ENCODE measurements at places on chromosomes 6 and 20.

- DNase-seq, result no peak
These were observed 72.3 kb downstream of the CARMIL1 start for GRCh38 chr6:25351485-25351884.

DNA sequence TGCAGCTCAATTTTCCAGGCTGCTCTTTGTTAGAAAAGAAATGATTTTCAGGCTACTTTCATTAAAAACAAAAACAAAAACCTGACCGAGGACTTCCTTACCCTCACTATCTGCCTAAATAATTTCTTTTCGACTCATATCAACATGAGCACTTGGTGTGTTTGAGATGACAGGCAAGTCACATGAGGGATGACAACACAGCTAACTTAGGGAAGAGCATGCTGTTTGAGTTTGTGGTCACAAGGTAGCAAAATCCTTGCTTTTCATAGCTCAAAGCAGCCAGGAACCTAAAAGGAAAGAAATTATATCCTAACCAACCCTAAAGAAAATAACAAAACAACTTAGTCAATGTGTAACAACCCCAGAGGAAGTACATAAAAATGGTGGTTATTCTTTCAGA is 459.5 kb downstream of the KIF16B start:
- DNase-seq, result no peak

DNA sequence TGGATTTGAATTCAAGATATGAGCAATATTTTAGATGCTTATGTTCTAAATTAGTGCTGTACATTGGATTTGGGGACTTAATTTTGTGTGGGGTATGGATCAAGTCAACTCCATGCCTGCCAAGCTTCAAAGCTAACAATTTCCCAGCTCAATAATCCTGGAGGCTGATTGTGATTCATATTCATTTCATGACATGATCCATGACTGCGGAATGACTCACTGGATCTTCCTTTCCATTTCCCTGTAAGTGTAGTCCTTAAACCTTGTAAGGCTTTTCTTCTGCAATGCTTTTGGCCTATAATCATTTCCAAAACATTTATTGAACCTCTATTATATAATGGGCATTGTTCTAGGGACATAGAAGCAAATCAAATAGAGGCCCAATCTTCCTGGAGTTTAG is 44.7 kb upstream of the CCN2 start:
- no peak for DNase-seq

DNA sequence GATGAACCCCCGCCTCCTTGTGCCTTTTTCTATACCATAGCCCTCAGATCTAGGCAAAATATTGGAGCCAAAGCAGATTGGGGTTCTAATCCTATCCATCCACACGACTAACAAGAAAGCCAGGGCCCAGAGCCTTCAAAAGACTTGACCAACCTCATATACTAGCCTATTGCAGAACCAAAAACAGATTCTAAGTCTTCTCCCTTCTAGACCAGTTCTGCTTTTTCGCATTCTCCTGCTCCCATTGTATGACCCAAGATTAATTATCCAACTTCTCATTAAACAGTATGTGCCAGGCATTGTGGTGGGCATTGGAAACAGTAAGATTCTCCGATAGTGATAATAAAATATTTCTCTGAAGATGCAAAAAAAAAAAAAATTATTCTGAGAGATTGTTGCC is 113.7 kb upstream of the JARID2 start:
- DNase-seq, result no peak

DNA sequence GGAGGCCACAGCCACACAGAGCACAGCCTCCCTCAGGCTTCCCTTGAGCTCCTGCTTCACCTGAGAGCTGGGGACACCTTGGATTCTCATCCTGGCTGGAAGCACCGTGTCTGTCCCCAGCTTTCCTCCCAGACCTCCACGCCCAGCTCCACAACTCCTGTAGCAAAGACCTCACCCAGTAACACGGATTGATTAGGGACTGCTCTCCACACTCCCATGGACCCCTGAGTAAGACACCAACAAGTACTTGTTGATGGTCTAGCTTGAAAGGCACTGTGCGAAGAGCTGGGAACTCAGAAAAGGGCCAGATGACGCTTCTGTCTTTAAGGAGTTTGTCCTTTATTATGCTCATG is 109.6 kb downstream of the DLL1 start:
- DNase-seq, result no peak

- no peak for DNase-seq
These were observed 61.9 kb downstream of the KCNQ5 start for GRCh38 chr6:72683797-72684196.

DNA sequence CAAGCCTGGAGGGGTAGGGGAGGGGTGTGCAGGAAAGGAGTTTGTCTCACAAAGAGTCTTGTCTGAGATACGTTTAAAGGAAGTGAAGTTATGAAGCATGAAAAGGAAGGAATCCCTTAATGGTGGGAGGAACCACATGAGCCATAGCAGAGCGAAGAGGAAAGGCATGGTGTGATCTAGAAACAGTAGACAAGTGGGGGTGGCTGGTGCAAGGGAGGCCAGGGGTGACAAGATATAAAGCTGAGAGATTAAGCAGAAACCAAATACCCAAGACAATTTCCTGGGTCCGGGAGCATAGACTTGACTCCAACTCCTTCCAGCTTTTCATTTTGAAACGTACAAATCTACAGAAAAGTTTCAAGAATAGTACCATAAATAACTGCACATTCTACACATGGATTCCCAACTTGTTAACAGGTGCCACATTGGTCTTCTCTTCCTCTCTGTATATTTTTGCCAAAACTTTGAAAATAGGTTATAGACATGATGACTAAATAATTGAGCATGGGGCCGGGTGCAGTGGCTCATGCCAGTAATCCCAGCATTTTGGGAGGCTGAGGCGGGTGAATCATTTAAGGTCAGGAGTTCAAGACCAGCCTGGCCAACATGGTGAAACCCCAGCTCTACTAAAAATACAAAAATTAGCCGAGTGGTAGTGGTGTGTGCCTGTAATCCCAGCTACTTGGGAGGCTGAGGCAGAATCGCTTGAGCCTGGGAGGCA is 211.6 kb downstream of the SLC24A3 start:
- no peak for DNase-seq

- DNase-seq, result no peak
These were observed 179.9 kb downstream of the TRDN start for GRCh38 chr6:123456836-123457235.

DNA sequence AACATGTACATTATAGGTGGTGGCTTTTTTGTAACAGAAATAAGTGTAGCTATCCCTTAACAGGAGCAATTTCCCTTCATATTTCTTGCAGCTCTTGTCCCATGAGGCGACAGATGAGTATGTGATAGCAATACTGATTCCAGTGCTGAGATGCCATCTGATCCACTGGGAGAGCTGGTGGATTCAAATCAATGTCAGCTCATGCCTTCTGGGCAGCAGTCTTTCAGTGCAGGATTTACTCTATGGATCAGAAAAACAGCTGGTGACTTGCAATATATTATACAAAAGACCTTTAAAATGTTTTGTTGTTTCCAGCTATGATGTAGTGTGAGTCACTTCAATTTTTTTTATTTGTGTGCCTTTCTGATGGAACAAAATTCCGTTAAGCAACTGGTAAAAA is 259.9 kb upstream of the SASH1 start:
- no peak for DNase-seq

GRCh38 chr6:79546186-79546585 is 9.0 kb upstream of the LCA5 start:
- no peak for DNase-seq

DNA sequence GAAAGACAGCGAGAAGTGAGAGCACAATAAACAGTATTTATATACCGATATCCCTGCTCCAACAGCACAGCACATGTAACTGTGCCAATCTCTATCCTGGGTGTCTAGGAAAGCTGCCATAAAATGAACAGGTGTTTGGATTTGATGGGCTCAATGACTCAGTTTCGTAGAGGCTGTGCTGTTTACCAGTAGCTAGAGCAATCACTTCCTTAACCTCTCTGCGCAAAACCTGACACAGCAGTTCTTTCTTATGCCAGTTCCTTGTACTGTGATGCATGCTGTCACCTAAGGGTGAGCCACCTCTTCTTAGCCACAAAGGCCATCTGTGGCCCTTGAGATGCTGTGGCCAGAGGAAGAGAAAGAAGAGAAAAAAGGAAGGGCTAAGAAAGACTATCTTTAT is 59.3 kb downstream of the SHPRH start:
- no peak for DNase-seq

DNA sequence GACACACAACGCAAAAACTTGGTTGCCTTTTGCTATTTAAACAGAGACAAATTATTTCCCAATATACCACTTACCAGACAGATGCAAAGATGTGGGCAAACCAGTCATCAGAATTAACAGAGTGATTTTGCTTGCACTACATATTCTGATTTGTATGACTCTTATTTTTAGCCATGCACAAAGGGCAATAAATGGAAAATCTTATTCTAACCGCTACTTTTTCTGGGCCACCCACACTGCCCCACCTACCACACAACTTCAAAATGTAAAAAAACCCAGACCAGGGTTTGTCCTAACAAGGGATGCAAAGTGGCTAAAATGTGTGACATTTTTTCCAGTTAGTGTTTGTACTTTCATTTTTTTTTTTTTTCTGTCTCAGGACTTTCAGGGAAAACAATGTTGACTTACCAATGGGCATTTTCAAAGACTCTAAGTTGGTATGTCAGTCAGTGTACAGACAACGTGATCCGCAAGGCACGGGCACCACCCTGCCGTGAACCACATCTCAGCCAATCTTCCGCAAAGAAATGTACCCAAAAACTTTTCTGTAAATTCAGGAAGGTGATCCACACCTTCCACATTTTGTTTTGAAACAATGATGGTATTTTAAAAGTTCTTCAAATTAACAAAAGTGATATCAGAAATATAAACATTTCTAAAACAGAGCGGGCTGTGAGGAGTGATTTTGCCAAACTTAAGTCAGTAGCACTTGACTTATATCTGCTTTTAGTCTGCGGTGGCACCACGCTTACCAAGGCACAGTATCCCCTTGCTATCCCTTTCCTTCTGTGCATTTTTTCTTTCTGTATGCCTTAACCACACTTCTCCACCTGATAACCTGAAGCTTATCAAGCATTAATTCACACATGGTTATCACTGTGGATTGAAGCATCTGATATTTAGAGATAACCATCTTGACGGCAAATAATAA is 185.6 kb downstream of the GJA10 start:
- DNase-seq, result no peak

DNA sequence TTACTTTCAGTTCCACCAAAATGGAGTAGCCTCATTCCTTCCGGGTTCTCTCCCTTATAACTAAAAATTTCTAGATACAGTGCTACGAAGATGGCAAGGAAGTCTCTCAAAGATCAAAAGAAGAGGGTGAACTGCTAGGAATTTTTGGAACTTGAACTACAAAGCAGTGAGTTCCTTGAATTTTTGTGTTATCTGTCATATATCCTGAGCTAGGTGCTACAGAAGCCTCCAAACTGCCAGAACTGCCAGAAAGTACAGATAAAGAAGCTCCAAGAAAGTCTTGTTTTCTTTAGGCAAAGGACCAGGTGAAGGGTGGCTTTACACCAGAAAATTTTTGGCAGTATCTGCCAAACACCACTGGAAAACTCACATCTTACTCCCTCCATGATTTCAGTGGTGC is 218.8 kb upstream of the FLRT3 start:
- DNase-seq, result no peak

DNA sequence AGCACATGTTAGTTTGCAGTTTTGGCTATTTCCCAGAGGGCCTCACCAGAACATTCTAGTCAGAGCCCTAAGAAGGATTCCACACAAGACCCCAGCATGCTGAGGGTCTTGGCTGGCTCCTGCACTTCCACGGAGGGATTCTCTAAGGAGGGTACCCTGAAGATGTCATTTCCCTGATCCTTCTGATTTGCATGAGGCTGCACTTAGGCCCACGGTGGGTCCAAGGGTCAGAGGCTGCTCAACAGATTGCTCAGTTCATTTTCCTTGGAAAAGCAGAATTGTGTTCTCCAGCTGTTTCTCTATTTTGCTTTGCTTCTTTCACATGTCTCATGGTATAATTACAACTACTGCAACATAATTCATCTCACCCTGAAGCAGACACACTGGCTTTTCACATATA is 22.2 kb downstream of the PREP start:
- DNase-seq, result no peak

DNA sequence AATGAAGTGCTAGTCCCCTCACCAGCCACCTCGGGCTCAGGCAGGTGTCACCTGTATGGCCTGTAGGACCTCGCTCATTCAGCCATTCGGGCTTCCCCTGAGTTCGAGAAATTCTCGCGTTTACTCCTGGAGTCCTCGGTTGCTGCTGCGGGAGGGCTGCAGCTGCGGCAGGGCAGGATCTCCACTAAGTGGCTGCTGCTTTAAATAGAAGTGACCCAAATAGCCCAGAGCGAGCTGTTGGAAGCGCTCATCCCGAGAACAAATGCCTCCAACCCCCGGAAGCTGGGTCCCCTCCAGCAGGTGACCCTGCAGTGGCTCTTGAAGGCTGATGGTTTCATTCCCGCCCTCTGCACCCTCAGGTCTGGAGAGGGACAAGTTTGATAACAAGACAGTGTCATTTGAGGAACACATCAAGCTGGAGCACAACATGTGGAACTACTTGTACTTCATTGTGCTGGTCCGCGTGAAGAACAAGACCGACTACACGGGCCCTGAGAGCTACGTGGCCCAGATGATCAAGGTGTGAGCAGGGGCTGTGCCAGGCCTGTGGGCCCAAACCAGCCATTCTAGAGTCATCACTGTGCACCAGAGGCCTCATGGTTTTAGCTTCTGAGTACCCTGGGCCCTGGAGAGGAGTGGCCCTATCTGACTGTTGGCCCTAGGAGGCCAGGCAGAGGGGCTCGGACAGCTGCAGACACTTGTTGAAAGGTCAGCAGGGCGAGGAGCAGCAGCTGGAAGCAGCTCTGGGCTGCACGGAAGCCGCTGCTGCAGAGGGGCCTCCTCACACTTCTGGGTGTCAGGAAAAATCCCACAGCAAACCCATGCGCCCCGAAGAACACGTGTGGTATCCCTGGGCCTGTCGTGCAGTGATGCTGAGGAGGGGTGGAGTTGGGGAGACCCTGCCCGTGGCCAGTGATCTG is 18.1 kb downstream of the UQCC2 start:
- no peak for DNase-seq

DNA sequence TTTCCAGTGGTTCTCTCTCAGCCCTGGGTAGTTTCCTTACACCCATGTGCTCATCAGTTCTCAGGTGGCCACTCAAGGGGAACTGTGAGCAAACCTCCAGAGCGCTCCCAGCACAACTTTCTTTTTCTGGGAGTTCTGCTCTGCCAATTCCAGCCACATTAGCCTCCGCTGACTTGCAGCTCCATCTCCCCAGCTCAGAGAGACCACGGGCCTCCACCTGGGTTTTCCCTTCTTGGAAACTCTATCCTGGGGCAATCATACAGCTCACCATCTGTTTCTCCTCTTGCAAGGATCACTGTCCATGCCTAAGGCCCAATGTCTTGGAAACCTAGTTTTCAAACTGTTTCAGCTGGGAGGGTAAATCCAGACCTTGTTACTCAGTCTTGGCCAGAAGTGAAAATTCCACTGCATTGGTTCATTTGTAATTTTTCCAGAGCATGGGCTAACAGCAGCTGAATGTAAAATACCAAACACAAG is 129.9 kb downstream of the EYA2 start:
- DNase-seq, result no peak

- DNase-seq, result no peak
These were observed 41.9 kb downstream of the EYA2 start for GRCh38 chr20:46936415-46937156.

GRCh38 chr6:29720863-29721262 is 2.4 kb upstream of the HLA-F start:
- DNase-seq, result no peak

GRCh38 chr6:143773506-143774150 is 69.5 kb upstream of the LTV1 start:
- no peak for DNase-seq

GRCh38 chr6:10180138-10181074 is 234.5 kb downstream of the TFAP2A start:
- no peak for DNase-seq
